Activated CD8-positive, alpha-beta memory T cell treated with anti-CD3 and anti-CD28 coated beads for 4 hours (primary cell): ENCODE measurements at places on chromosomes 11 and 22.

DNA sequence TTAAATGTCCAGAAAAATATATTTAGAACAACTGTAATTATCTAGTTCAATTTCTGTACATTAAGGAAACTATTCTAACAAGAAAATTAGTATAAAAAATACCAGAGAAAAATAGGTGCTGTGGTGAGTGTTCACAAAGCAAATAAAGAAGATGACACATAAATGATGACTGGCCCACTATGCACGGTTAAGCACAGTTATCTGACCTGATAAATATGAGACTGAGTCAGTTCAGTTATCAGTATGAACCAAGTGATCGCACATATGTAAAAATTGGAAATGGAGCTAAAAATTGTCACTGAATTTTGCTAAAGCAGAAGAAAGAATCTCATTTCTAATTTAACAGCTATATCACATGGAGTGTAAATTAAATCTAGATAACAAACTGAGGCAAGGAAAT is 18.8 kb upstream of the MAML2 start:
- no peak for DNase-seq

- no peak for DNase-seq
These were observed 37.7 kb upstream of the CREB3L1 start for GRCh38 chr11:46239801-46240061.

GRCh38 chr11:32421992-32422391 is 13.3 kb downstream of the WT1 start:
- DNase-seq, result no peak

DNA sequence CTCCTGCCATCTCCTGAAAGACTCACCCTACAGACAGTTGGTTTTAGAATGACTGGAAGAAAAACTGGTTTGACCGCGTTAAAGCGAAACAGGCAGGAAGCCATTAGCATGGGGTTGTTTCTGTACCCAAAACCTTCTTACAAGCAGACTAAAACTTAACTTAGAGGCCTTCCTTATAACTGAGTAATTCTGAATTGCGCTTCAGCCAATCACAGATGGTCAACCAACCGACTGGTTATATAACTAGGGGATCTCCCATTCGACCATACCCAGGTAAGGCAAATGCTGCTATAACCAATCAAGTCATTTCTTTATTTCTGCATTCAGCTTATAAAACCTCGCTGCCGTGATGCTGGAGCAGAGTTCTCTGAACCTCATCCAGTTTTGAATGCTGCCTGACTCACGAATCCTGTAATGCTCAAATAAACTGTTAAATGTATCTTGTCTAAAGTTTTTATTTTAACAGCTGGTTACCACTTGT is 87.8 kb upstream of the DRD2 start:
- no peak for DNase-seq

GRCh38 chr11:26909991-26910591 is 83.8 kb upstream of the FIBIN start:
- no peak for DNase-seq

GRCh38 chr11:8355416-8355742 is 91.7 kb upstream of the LMO1 start:
- DNase-seq, result no peak

DNA sequence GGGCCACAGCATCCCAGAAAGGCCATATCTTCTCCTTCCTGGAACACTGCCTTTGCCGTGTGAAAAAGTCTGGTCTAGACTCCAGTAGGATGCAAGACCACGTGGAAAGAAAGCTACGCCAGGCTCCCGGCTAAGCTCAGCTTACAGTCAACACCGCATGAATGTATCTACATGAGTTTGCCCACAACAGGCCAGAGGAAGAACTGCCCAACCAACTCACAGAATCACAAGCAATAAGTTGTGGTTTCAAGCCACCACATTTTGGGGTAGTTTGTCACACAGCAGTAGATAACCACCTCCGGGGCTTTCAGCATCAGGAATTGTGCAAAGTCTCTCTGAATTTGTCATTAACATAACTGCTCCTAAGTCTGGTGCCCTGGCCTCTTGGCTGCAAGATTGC is 27.3 kb downstream of the HSPA8 start:
- DNase-seq, result no peak

GRCh38 chr11:8263109-8263768 is 439 bp downstream of the LMO1 start:
- DNase-seq, result no peak

DNA sequence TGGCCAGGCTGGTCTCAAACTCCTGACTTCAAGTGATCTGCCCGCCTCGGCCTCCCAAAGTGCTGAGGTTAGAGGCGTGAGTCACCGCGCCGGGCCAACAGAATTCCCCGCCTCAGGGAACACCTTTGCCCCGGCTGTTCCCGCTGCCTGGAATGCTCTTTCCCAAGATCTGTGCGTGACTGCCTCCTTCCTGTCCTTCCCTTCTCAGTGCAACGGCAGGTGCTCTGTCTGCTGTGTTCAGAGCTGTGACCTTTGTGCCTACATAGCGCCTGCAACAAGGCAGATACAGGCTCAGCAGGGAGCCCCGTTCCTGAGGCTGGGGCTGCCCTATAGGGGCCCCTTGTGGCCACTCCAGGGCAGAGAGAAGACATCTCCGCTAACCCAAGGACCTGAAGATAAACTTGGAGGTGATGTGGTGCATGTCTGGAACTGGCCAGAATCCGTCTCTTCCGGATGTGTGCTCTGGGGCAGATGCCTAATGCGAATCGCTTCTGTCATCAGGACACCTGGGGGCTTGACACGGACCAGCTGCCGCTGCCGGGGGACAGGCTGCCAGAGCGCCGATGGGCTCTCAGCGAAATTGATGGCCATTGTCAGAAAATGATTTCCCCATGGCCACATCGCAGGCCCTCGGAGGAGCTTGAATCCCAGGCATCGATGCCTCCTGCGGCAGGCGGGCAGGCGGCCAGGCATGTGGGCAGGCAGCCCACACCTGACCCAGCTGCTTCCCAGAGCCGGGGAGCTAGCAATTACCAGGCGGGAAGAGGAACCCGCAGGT is 43.5 kb upstream of the TCF20 start:
- peak; percentile 15 for DNase-seq

DNA sequence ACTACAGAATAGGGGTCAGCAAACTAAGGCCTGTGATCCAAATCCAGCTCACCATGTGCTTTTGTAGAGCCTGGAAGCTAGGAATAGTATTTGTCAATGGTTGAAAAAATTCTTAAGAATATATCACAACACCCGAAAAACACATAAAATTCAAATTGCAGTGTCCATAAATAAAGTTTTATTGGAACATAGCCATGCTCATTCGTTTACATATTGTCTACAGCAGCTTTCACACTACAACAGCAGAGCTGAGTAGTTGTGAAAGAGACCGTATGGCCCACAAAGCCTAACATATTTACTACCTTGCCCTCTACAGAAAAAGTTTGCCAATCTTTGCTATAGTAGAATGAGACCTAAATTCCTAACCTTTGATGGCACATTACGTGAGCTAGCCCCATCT is 125.7 kb downstream of the CADM1 start:
- no peak for DNase-seq

DNA sequence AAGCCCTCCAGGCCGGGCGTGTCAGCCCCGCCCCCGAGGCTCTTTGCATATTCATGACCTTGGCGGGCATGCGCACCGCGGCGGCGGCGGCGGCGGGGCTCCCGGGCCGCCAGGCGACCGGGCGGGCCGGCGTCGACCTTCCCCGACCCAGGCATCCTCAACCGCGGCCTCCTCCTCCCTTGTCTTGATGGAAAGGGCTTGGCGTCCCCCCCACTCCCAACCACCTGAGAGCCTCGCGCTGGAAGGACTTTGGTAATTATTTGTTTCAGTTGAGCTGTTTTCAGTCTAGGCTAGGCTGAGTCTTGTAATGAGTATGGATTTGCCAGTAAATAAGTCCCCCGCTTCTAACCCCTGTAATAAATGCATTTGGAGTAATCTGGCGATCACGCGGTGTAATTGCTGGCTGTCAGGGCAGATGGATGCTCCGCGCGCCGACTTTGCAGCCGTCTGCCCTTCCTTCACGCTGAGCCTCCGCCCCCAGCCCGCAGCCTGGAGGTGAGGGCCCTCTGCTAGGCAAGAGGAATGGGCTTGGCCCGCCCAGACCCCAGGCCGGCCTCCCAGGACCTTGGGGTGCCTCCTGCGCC is 25.2 kb downstream of the FLRT1 start:
- DNase-seq, result peak; percentile 7

- no peak for DNase-seq
These were observed 72.2 kb downstream of the TSPAN18 start for GRCh38 chr11:44799012-44799411.

- DNase-seq, result no peak
These were observed 61.0 kb downstream of the NCAM1 start for GRCh38 chr11:113022262-113022661.

- DNase-seq, result no peak
These were observed 6.9 kb downstream of the SMPD1 start for GRCh38 chr11:6397156-6397555.

- no peak for DNase-seq
These were observed 802 bp downstream of the ATG2A start for GRCh38 chr11:64916040-64916774.

- DNase-seq, result no peak
These were observed 5.2 kb downstream of the MAML2 start for GRCh38 chr11:96337541-96338431.

DNA sequence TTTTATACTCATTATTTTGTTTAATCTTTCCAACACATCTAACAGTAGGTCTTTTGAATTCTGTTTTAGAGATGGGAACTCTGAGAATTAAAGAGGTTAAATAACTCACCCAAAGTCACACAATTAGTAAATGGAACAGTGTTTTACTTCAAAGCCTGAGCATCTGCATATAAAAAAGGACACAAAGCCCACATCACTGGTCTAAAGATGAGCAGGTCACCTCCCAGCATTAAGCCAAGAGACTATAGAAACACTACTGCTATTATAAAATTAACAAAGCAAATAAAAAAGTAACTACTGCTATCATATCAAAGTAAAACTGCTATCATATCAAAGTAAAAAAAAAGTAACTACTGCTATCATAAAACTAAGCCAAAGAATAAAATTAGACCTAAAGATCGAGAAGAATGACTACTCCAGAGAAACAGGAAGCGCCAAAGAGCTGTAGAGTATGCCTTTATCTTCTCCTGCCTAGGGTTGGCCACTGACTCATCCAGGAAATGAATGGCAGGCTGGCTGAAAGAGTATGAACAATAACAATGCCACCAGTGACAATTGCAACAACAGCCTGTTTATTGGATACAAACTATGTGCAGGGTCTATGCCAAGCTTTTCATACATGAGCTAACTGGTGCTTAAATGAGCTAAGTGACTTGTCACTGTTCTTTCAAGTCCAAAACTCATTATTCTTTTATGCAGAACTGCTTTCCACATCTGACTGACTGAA is 1153.0 kb upstream of the TENM4 start:
- DNase-seq, result no peak

DNA sequence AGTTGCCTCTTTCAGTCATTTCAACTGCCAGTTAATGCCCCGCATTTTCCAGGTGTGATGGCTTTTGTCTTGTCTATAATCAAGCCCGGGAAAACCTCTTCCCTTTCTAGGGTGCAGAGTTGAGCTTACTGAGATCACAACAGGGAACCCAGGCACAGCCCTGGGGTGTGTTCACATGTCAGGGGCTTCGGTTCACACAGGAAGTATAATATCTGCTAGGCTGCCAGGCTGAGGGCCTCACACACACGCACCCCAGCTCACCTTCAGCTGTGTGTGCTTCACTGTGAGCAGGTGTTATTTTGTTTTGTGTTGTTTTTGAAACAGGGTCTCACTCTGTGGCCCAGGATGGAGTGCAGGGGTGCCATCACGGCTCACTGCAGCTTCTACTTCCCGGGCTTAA is 9.7 kb upstream of the SOX10 start:
- no peak for DNase-seq

- DNase-seq, result no peak
These were observed 28.6 kb upstream of the POU2AF1 start for GRCh38 chr11:111407652-111408051.

DNA sequence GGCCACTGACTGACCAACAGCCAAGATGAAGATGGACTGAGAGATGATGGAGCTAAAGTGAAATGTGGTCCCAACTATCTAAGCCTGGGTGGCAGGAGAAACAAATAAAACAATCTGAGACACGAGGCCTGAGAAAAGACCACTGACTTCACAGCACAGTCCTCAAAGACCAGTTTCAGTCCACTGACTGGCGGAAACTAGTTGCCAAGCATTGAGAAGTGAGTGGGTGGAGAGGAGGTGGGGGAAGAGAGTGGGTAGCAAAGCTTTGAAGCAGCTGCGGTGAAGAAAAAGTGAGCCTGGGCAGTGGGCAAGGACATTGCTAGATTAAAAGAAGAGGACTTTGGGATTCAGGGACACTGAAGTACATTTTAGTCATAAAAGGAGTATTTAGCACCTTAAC is 1.9 kb downstream of the MS4A1 start:
- no peak for DNase-seq

DNA sequence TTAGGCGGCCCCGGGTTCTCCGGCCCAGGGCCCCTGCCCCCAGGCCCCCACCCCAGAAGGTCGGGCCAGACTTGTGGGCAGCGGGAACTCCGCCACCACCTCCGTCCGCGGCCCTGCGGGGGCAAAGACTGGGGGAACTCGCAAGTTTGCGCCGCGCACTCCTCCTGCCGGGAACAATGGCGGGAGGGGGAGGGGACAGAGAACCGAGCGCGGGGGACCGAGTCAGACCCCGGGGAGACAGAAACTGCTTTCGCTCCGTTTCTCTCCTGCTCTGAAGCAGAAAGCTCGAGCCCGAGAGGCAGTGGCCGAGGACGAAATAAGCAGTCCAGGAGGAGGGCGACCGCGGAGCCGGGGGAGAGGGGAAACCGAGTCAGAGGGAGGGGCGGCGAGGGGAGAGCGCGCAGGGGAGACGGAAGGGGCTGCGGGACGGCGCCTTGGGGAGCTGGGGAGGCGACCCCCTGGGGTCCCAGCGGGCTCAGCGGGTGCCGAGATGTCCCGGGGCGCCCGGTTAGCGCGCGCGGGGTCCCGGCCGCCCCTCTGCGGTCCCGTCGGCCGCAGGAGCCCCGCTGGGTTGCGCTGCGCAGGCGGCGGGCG is 555 bp downstream of the TP53I11 start:
- no peak for DNase-seq

DNA sequence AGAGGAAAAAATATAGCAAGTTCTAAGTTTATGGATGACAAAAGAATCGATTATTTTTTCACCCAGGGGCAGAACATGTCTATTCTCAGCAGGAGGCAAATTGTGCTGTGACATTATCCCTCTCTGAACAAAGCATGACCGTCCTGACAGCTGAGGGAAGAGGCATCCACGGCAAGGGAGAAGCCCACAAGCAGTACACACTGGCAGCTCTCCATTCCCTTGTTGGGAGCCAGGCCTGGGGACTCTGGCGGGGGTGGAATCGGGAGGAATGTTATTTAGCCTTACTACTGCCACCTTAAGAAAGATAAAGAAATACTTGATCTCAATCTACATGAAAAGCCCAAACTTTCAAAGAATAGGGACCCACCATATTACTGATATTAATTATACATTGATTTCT is 3.4 kb downstream of the KIRREL3 start:
- DNase-seq, result no peak
